ENCODE measurements at places on chromosomes 11 and 22.

DNA sequence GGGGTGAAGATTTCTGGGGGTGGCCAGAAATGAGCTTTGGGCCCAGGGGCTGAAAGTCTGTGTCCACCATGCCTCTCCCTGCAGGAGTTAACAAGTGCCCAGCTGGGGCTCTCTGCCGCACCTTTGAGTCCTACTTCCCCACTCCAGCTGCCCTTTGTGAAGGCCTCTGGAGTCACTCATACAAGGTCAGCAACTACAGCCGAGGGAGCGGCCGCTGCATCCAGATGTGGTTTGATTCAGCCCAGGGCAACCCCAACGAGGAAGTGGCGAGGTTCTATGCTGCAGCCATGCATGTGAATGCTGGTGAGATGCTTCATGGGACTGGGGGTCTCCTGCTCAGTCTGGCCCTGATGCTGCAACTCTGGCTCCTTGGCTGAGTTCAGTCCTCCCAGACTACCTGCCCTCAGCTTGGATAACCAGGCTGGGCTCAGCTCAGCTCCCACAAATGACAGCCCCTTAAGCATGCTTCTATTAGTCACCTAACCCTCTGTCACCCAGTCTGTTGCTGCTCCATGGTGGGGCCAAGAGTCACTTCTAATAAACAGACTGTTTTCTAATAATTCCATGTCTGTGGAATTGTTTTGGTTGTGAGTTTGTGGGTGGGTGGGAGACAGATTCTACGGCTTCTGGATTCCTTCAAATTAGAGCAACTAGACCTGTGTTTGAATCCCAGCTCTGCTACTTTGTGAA lies 3.0 kb upstream of the INPPL1 start:
- no peak for DNase-seq

DNA sequence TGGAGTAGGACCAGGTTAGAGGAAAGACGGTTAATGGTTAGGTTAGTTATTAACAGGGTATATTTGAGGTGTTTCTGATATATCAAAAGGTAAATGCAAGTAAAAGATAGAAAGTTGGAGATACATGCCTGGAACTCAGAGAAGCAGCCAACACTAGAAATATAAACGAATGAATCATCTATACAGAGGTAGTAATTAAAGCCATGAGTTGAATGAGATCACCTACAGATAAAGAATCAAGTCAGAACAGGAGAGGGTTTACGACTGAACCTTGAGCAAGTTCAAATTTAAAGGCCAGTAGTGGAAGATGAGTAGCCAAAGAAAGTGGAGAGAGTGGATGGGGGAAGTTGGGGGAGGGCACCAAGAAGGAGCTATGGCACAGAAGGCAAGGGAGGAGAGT lies 73.9 kb downstream of the SPON1 start:
- no peak for DNase-seq

GRCh38 chr11:134574425-134574824 lies 162.4 kb upstream of the B3GAT1 start:
- no peak for DNase-seq

DNA sequence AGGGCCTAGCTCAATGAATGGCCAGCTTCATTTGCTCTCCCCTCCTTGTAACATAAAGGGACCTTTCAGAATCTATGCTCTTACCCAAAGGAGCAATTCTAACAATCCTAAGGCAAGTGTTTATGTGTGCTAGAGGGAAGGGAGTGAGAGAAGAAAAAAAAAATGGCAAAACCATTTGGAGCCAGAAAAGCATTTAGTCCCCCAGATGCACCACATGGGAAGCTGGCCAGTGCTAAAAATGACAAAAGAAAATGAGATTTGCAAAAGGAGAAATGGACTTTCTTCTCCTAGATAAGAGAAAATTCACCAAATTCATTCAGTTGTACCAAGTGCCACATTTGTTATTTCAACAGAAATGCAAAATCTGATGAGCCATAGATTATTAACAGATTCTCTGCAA lies 52.8 kb downstream of the SERGEF start:
- DNase-seq: no peak

DNA sequence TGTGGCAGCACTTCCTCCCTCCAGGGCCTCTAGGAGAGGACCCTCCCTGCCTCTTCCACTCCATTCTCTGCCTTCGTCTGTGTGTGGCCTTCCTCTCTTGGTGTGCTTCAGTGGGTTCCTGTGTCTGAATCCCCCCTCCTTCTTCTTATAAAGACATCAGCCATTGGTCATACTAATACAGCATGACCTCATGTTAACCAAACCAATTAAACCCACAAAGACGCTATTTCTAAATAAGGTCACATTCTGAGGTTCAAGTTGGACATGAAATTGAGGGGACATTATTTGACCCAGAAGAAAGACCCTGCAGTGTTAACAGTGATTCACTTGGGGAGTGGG lies 398.6 kb downstream of the SHANK2 start:
- no peak for DNase-seq

DNA sequence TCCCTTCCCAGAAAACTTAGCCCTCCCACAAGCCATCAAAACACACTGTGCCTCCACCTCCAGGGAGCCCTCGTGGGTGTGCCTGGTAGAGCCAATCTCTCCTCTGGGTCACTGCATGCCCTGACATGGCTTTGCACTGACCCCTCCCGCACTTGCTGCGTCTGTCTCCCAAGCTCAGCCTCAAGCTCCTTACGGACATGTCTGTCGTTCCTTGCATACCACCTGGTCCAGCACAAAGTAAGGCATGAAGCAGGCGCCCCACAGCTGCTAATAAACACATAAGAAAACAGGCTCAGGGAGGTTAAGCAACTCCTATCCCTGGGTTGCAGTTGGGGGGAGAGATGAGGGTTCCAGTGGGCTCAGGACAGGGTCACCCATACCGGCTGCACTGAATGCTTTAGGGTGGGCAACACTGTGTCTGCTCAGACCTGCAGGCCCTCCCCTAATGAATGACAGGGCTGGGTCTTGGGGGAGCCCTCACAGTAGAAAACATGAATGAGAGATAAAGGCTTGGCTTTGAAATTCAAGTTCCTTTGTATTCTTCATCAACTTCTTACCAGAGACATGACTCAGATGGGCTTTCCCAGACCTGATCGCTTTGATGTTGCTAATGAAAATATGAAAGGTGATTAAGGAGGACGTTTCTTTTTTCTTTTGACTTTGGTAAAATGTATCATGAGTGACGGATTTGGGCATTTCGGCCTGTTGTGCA lies 38.0 kb downstream of the PHF21B start:
- no peak for DNase-seq

GRCh38 chr11:124080327-124081001 lies 34.8 kb upstream of the VWA5A start:
- no peak for DNase-seq

DNA sequence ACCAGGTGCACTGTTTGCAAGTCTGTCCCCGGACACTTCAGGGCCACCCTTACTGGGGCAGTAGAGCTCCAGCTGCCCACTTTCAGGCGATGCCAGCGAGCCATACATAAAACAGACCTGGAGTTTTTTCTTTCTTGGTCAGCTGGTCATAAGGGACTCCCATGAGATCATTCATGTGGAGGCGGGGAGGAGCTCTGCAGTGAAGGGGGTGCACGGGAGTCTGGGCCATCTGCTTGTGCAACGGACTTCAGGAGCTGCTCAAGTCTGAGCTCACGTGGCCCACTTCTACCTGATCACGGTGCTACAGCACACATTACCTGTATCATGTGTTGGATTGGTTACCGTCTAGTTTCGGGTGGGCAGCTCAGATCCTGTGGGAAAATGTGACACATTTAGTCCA lies 9.2 kb upstream of the MRGPRF start:
- no peak for DNase-seq

DNA sequence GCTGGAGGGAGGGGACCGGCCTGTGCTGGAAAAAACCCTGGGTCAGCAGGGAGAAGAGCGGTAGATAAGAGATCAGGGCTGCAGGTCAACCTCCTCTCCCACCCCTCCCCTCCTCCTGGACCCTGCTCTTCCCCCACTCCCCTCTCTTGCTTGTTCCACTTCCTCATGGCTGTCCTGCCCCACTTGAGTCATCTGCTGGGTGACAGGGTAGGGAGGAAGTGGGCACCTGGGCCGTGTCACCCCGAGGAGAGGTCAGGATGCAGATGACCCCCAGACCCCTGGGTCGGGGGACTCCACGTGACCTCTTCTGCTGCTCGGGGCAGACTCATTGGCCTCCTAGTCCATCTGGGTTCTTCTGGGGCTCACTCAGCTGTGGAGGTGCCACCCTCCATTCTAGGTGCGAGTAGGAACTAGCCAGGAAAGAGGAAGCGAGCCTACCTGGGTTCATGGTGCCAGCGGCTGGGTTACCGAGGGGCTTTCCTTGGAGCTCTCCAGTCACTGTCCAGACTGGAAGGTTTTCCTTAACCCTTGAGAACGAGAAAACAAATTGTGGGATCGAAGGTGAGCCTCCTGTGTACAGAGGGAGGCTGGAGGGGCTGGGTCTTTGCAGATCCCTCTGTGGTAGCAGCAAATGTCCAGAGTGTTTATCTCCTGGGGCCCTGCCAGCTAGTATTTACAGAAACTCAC lies 6.5 kb downstream of the APOL2 start:
- DNase-seq: no peak

- peak; percentile 64 for DNase-seq
Measured at GRCh38 chr11:58927393-58928106, 11.7 kb upstream of the GLYATL1 start.

Data from retina (tissue), 1 donor.